ENCODE measurements at places on chromosomes 4 and X.

GRCh38 chr4:26941951-26942350 lies 81.3 kb downstream of the STIM2 start:
- DNase-seq, result no peak

DNA sequence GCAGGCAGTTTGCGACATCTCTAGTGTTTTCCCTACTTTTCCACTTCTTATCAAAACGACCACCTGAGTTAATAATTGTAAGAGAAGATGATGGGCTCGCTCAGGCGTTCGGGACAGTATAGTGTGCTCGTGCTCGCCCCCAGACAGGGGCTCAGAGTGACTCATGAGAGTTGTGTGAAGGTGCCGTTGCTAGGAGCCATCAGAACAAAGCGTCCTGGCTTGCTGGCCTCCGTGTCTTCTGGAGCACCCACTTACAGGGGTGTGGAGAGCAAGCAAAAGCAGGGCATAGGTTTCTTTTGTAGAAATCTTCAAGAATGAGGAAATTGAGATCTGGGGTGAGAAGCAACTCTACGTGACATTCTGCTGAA lies 73.0 kb upstream of the ADGRG2 start:
- DNase-seq, result no peak

- no peak for DNase-seq
Measured at GRCh38 chr4:158315706-158316105, 105.4 kb downstream of the TMEM144 start.

DNA sequence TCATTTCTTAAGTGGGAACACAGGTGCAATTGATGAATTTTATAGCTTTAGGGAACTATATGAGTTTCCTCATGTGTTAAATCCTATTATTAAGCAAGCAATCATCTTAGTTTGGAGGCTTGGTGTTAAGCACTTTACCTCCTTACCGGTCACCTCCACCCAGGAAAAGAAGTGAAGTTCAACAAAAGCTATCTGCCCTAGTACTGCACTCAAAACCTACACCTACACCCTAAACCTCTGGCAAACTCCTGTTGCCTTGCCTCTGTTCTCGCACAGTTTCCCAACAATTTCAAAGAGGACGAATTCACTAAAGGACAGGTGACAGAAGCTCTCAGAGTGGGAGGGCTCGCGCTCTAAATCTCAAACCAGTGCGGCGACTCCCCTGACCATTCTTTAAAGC lies 85.7 kb upstream of the TENT5D start:
- no peak for DNase-seq

DNA sequence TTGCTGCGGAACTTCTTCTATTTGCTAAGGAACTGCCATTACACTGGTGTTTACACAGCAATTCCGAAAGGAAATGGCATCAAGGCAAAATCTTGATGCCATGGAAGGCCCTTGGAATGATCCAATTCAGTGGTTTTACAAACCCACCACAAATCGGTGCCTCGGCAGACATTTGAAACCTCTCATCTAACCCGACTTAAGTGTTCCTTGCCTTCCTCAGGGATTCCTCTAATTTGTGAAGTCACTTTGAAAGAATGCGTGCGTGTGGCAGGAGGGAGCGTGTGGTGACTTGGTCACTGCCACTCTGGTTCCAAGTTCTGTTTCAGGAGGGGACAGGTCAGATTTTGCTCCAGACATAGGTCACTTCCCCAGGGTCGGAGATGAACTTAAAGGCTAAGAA lies 4.8 kb downstream of the NOP14 start:
- no peak for DNase-seq

DNA sequence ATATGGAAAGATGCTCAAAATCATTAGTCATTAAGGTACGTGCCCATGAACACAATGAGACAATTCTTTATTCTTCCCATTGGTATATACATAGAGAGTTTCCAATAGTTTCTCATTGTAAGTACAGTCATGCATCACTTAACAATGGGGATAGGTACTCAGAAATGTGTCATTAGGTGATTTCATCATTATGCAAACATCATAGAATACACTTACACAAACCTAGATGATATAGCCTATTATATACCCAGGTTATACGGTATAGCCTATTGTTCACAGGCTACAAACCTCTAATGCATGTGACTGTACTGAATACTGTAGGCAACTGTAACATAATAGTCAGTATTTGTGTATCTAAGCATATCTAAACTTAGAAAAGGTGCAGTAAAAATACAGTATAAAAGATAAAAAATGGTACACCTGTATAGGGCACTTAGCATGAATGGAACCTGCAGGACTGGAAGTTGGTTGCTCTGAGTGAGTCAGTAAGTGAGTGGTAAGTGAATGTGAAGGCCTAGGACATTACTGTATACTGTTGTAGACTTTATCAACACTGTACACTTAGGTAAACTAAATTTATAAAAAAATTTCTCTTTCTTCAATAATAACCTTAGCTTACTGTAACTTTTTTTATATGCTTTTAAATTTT lies 49.6 kb downstream of the KLHL13 start:
- DNase-seq, result no peak

- no peak for DNase-seq
Measured at GRCh38 chrX:9878146-9878820, 88.9 kb upstream of the CLDN34 start.

- DNase-seq, result no peak
Measured at GRCh38 chrX:124392794-124393193, 46.4 kb downstream of the SH2D1A start.

DNA sequence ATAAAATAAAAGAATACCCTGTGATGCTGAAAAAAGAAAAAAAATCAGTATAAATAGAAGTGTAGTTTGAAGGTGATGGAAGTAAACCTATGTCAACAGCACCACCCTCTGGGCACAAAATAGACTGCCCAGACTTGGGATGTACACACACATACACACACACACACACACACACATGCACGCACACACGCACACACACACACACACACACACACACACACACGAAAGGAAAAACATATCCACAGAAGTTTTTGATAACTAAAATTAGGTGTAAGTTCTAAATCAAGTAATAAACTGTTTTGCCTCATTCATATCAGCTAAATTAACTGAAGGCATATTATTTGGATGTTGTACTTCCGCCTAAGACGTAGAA lies 40.5 kb downstream of the ANXA5 start:
- no peak for DNase-seq

- DNase-seq, result no peak
Measured at GRCh38 chr4:160611181-160611580, 1508.3 kb downstream of the RAPGEF2 start.

DNA sequence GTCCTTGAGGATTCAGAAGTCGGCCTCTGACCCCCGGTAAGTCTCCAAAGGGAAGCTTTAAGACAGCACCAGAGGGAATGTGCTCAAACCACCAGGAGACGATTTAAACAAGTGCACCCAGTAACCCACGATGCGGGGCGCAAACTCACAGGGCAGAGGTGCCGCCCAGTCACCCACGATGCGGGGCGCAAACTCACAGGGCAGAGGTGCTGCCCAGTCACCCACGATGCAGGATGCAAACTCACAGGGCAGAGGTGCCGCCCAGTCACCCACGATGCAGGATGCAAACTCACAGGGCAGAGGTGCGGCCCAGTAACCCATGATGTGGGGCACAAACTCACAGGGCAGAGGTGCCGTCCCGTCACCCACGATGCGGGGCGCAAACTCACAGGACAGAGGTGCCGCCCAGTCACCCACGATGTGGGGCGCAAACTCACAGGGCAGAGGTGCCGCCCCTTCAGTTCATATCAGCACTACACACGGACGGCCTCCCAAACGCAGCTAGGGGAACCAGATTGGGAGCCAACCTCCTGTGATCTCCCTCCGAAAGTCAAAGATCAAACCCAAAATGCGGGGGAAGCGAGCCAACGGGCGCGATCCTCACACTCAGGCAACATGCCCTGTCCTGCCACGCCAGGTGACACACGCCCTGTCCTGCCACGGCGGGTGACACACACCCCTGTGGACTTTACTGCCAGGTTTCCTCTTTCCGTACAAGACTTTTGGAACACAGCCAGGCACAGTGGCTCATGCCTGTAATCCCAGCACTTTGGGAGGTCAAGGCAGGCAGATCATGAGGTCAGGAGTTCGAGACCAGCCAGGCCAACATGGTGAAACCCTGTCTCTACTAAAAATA lies 11.3 kb downstream of the PPP2R3B start:
- DNase-seq, result no peak

GRCh38 chr4:115515772-115516171 lies 402.4 kb upstream of the NDST4 start:
- DNase-seq, result no peak

- DNase-seq, result no peak
Measured at GRCh38 chrX:22392133-22392948, 119.6 kb downstream of the CBLL2 start.

DNA sequence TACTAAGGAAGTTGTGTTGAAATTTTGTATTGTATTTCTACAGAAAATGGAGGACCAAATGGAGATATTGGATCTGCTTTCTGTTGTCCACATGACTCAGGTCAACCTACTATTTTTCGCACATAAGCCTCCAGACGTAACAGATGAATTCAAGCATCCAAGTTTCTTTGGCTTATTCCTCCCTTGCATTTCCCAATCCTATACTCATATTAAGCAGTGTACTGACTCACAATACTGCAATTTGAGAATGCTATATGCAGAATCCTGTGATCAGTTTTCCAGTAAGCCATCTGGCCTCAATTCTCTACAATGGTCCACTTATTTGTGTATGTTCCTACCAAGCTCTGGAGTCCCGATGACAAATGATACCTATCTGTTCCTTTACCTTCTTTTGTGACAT lies 75.7 kb downstream of the ASB9 start:
- DNase-seq, result no peak

DNA sequence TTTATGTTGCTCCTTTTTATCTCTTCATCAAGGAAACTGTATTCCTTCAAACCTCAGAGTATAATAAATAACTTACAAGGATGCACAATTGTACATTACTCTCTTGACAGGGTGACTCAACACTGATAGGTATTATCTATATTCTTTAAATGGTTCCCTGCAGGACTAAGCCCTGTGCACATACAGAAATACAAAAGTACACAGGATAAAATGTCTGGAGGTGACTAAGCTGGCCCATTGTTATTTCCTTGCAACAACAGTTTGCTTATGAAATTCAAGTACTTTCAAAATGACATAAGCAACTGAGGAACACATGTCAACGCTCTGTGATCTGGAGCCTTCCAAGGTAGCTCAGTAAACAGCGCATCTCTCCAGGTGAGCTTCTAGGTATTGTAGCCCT lies 83.8 kb upstream of the RPL34 start:
- no peak for DNase-seq

GRCh38 chr4:163863082-163863481 lies 368.6 kb downstream of the TMA16 start:
- DNase-seq, result no peak

- DNase-seq, result no peak
Measured at GRCh38 chrX:116241001-116241400, 70.5 kb downstream of the AGTR2 start.

DNA sequence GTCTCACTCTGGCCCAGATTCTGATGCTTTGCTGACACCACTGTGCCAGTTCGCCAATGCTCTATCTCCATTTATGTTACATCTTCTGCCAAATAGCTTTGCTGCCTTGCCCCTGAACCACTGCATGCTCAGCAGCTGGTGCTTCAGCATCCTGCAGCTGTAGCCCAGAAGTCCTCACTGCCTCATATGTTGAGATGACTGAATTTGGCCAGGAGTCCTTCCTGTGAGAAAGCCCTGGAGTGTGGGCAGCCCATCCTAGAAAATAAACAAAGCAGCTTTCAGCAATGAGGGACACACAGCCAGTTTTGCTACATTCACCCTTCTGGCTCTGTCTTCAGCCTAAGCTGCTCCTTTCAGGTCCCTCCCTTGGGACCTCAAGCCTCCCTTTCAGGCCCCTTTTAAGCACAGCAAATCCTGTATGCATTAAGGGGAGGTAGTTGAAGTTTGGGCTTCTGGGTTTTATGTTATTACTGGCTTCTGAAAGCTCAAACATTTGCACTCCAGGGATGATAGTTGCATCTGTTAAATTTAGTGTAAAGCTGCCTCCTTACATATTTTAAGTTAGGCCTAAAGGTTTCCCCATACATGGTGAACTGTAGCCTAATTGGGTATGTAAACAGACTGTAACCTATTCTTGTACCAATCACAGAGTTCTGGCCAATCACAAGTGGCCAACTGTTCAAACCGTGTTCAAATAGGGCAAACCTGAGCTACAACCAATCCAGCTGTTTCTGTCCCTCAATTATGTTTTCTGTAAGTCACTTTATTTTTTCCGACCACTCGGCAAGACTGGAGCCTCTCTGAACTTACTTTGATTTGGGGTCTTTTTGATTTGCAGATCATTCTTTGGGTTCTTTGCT lies 2.1 kb upstream of the TMEM165 start:
- DNase-seq, result no peak

GRCh38 chrX:21632027-21632426 lies 26.1 kb downstream of the KLHL34 start:
- DNase-seq, result no peak

GRCh38 chrX:132077912-132078311 lies 49.9 kb downstream of the FRMD7 start:
- no peak for DNase-seq

- DNase-seq, result no peak
Measured at GRCh38 chr4:75696071-75696470, 22.9 kb upstream of the G3BP2 start.

DNA sequence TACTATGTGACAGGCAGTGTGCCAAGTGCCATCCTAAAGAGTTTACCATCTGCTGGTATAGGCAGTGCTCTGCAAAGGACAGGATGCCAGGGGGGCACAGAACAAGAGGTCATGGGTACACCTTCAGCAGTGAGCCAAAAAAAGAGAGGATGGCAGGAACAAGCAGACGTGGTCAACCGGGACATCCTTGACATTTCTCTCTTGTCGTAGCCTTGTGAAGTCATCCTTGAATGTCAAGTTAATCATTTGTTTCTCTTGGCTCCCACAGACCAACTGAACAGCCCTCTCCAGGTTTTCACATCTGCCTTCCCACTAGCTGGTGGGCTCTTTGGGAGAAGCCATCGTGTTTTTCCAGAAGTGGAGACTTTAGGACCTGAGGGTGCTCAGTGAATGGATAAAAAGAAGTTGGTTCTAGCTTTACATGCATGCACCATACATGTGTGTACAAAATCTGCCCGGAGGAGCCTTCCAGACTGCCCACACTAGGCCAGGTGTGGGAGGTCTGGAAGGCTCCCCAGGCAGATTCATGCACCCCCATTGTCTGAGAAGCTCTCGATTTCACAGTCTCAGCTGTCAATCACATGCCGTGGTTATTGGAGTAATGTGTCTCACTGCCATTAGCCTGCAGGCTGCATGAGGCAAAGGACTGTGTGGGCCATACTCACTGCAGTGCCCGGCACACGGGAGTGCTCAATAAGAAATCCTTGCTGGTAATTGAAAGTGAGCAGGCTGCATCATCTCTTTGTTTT lies 16.4 kb downstream of the PNMA6F start:
- no peak for DNase-seq

GRCh38 chr4:36187723-36188333 lies 56.5 kb downstream of the ARAP2 start:
- no peak for DNase-seq

DNA sequence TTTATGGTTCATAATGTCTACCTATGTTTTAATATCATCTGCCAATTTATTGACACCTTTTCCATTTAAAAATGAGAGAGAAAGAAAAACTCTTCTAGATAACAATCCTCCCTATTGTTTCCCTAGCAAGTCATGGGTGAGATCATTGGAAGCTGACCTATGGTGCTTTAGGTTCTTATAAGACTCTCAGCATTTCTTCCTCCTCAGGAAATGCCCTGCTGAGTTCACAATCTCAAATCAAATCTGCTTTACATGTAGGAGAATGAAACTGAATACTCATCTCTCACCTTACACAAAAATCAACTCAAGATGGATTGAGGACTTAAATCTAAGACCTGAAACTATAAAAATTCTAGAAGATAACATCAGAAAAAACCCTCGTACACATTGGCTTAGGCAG lies 267.4 kb downstream of the RAPGEF2 start:
- DNase-seq, result no peak

All from activated CD8-positive, alpha-beta memory T cell treated with anti-CD3 and anti-CD28 coated beads for 1 hour (primary cell).